Esophagus mucosa (tissue), 1 donor: ENCODE measurements at places on chromosomes 2 and 18. TPM values are rescaled to one million over a fixed set of nuclear protein-coding genes. Genes with fewer than 3 reads are reported as not detected.

The IL36A gene
- 167 TPM for total RNA-seq

The TFPI gene
- total RNA-seq = 9.1 TPM

The CAPN14 gene
- 191 TPM for total RNA-seq

The TXNDC2 gene
- not detected for total RNA-seq

The RIT2 gene
- not detected for total RNA-seq

The SLC40A1 gene
- total RNA-seq = 11.8 TPM
